ENCODE measurements at places on chromosomes 7 and 10.

DNA sequence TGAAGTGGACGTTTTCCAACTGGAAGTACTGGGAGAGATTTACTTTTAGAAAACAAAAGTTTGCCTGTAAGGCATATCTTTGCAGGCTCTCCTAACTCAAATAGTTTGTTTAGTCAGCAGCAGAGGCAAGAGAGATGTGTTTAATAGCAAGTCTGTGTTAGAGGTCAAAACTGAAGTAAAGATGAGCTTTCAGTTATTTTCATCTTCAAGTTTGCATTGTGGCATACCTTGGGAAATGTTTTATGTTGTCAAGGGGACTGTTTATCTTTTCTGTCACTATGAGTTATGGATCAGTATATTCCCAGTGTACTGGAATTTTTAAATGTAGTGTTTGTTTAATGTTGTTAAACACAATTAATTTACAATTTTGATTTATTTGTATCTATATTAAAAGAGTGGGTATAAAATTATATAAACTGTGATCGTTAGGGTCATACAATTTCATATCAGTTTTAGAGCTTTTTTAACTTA lies 169.7 kb upstream of the PPP1R3A start:
- no peak for DNase-seq

DNA sequence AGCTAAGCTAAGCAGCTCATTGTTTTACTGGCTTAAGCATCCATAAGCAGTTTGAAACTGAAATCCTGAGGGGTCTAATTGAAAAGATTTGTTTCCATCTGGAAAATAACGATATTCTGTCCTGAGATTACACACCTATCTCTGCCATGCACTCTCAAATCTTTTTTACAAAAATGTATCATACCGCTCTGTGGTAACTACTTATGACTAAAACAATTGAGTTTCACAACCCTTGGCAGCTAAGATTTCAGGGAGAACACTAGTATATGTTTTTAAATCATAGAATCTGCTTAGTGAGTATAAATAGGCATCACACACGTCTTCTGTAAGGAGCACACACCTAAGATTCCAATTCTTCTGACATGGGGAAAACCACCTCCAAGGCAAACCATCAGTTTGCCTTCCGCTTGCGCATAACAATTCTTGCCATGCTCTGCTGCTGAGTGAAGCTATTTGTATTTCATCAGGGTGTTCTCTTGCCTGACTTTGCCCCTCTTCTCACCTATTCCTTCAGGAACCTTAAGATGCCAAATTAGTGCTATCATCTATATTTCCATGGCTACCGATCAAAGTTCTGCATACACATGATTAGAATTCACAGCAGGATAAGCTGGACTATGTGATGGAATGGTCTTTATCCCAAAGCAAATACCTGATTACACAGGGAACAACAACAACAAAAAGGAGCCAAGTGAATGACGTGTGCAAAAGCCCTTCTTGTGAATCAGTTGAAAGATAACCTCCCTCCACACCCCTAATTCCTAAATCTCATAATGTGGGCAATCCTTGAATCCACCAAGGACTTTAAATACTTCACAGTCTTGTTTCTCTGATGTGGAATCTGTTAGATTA lies 40.9 kb downstream of the PRPF18 start:
- no peak for DNase-seq

GRCh38 chr7:150462413-150462812 lies 12.0 kb downstream of the GIMAP8 start:
- no peak for DNase-seq

- no peak for DNase-seq
Measured at GRCh38 chr7:7889791-7890568, 78.6 kb upstream of the GLCCI1 start.

DNA sequence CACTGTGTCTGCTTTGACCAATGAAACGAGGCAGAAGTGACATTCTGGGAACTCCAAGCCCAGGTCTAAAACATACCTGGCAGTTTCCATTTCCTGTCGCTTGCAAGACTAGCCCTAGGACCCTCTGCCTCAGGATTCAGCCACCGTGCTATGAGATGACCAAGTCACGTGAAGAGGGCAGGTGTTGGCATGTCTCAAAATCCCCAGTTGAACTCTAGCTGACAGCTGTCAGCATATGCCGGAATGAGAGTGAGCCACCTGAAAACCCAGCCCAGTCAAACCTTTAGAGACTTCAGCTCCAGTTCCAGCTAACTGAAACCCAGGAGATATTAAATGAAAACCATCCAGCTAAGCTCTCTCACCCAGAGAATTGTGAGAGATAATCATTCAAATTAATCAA lies 89.9 kb upstream of the PPP1R3A start:
- no peak for DNase-seq

DNA sequence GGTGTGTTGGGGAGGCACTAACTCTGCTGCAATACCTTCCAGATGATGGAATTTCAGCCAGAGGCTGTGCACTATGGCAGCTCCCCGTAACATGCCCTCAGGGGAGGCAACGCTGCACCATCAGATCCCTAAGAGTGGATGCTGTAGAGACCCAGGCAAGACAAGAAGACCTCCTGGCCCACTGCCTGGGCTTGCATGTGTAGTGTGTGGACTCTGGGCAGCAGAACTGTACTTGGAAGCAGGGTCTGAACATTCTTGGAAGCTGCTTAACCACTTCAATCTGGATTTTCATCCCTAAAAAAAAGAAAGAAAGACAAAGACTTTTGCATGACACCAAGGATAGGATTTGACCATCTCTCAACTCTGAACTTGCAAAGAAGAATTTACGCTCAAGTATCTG lies 297.5 kb upstream of the NRP1 start:
- DNase-seq: no peak

GRCh38 chr10:133388973-133389818 lies 4.8 kb upstream of the MTG1 start:
- DNase-seq: no peak

DNA sequence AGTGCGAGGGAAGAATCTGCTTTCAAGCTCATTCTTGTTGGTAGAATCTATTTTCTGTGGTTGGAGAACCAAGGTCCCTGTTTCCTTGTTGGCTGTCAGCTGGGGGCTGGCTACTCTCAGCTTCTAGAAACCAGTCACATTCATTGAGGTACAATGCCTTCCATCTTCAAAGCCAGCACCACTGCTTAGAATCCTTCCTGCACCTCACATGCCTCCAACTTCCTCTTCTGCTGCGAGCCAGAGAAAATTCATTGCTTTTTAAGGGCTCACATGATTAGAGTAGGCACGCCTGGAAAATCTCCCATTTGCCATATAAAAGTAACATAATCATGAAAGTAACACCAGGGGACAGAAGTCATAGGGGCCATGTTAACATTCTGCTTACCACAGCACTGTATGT lies 28.7 kb downstream of the TES start:
- DNase-seq: no peak

- no peak for DNase-seq
Measured at GRCh38 chr10:113044016-113044755, 94.1 kb downstream of the TCF7L2 start.

- no peak for DNase-seq
Measured at GRCh38 chr10:70845816-70846215, 30.1 kb downstream of the SGPL1 start.

DNA sequence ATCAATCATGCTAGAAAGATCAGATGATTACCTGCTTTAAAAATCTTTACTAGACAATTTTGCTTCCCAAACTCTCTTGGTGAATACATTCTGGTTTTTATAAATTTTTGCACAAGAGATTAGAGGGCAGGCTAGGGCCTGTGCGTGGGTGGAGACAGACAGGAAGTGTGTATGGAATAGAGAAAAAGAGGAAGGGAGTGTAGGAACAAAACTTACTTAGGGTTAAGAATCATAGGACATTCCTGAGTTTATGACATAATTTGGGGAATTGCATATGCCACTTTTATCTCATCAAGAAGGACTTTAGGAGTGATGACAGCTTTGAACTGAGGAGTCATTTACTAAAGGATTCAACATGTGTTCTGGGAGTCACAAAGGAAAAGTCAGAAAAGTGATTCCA lies 31.3 kb downstream of the LAMB1 start:
- DNase-seq: no peak

- no peak for DNase-seq
Measured at GRCh38 chr7:553636-554111, 34.0 kb upstream of the PDGFA start.

DNA sequence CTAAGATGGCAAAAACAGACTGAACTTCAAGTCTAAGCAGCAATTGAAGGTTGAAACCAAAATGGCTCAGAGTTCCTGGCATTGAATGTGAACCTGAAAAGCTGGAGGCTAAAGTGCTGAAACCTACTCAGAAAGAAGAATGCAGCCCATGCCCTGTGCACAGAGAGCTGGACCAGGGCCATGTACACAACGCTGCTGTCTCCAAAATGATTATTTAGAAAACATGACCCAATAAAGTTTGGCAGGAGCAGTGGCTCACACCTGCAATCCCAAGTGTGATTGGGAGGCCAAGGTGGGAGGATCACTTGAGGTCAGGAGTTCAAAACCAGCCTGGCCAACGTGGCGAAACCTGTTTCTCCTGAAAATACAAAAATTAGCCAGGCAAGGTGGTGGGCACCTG lies 158.9 kb downstream of the AKR1D1 start:
- no peak for DNase-seq

Measured in cerebellar nuclear complex (tissue), 1 donor.